CD4-positive, alpha-beta T cell treated with Interleukin-4 for 4 hours (primary cell): ENCODE measurements at places on chromosomes 7 and 10.

GRCh38 chr7:123681561-123681960 is 25.9 kb downstream of the LMOD2 start:
- no peak for DNase-seq

DNA sequence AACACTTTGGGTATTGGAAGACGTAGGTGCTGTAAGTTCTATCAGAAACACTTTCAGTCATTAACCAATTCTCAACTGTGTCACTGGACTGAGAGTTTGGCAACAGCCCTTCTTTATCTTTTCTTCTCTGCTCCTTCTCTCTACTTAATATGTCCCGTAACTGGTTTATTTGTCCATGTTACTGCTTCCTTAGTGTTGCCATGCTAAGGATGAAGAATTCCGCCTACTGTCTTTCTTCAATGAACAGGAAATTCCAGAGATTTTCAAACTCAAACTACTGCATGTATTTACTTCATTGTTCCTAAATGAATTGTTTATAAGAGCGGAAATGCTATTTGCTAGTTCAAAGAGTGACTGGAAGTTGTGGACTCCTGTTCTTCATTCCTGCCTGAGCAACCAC is 143.7 kb downstream of the TAX1BP1 start:
- no peak for DNase-seq

DNA sequence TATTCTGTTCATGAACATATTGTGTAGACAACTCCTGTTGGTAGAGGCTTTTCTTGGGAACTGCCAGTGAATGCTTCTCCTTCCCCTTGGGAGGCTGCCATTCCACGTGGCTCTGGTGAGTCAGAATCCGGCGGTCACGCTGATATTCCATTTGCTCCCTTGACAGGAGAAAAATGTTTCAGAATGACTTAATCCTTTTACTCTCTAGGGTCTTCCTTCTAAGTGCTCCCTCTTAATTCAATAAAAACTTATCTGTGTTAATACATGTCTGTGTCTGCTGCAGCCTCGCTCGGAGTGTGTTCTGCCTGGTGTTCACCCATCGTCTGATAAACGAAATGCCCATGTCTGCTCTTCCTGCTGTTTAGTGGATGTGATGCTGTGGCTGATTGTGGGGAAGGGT is 278.6 kb downstream of the ARHGAP12 start:
- no peak for DNase-seq

GRCh38 chr10:101968286-101968939 is 87.6 kb downstream of the ARMH3 start:
- no peak for DNase-seq

GRCh38 chr10:43262902-43263466 is 3.9 kb downstream of the RASGEF1A start:
- no peak for DNase-seq
